Heart right ventricle (tissue), 16 donors: ENCODE measurements at places on chromosomes 1 and 21.

GRCh38 chr1:59322394-59322793, 25.5 kb downstream of the FGGY start:
- DNase-seq, result no peak

DNA sequence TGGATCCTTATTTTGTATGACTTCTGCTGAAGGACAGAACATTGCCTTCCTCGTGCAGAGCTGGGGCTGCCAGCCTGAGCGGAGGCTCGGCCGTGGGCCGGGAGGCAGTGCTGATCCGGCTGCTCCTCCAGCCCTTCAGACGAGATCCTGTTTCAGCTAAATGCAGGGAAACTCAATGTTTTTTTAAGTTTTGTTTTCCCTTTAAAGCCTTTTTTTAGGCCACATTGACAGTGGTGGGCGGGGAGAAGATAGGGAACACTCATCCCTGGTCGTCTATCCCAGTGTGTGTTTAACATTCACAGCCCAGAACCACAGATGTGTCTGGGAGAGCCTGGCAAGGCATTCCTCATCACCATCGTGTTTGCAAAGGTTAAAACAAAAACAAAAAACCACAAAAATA, 27.5 kb upstream of the KDM4A start:
- DNase-seq, result no peak

GRCh38 chr1:61269602-61270001, 187.2 kb downstream of the NFIA start:
- DNase-seq, result no peak

GRCh38 chr21:45824546-45825215, 156.9 kb upstream of the COL6A1 start:
- DNase-seq, result no peak
